NCI-H2081 treated with DMSO at 0.1 percent for 48 hours (cell line): ENCODE measurements at places on chromosomes 5 and 9.

- peak; percentile 68 for DNase-seq
Observed at GRCh38 chr5:1801222-1801966, at the start of gene NDUFS6. Gene NDUFS6, plus strand, starts transcription at chr5:1801407. Its CDS starts 11 bp downstream, at chr5:1801418.

GRCh38 chr5:159316519-159317383 lies 13.5 kb downstream of the IL12B start:
- no peak for DNase-seq

GRCh38 chr9:126980231-126980630 lies 65.6 kb downstream of the RALGPS1 start:
- DNase-seq: no peak

- no peak for DNase-seq
Observed at GRCh38 chr5:18090177-18090576, 455.9 kb downstream of the TAF11L14 start.

GRCh38 chr5:36611520-36612274 lies 5.3 kb downstream of the SLC1A3 start:
- no peak for DNase-seq

DNA sequence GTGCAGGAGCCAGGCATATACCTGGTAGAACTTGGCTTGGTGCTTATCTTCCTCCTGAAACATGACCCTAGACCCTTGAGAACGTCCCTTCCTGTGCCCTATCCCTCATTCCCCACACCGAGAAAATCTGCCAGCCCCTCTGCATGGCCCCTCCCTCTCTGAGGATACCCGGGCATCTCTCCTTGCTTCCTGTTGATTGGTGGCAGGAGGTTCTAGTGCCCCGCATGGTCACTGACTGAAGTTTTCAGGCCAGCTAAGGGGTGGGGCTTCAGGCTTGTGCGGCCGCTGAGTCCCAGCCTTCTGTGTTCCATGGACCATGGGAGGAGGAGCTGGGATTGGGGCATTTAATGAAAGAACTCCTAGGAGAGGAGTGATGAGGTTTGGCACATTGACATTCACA lies 22.8 kb downstream of the IGIP start:
- no peak for DNase-seq

- no peak for DNase-seq
Observed at GRCh38 chr9:111232997-111233790, 96.8 kb downstream of the OR2K2 start.

DNA sequence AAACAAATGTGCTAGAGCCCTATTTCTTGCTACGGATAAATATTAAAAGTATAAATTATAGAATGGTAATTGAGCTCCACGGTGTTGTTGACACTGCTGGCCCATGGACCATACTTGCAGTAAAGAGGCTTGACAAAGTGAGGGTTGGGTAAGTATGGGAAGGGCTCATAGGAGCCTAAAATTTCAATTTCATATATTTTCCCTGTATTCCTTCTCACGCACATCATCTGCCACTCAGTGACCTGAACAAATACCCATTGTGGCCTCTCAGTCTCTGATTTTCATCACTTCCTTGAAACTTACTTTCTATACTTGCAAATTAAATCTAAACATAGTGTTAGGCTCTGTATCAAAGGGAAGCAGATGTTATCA lies 116.5 kb downstream of the PIK3R1 start:
- DNase-seq: no peak

DNA sequence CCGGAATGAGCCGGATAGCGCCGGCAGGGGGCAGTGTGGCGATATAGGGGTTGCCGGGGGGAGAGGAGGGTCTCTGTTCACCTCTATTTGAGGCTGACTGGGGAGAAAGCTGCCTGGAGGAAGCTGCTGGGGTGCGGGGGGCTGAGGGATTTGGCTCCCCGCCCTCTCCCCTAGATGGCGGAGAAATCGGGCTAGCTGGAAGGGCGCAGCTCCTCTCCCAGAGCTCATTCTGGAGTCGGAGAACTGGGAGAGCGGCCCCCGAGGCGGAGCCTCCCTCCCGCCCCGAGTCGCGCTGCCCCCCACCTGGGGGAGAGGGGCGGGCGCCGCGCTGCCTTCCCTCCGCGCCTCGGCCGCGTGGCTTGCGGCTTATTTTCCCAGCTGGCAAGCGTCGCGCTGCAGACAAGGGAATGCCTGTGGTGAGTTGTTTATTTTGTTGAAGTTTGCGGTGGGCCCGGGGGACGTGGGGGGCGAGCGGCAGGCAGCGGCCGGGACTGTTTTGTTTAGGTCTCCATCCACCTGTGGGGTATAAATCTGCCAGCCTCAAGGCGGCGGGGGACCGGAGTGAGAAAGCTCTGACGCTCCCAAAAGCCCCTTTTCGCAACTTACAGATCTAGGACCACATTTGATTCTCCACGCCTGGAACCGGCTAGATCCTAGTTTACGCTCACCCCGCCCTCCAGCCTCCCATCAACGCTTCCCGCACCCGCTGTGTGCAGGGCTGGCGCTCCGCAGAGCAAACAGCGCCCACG lies 4.1 kb upstream of the RGMB start:
- DNase-seq: no peak

GRCh38 chr5:58114324-58114723 lies 345.6 kb downstream of the PLK2 start:
- no peak for DNase-seq

DNA sequence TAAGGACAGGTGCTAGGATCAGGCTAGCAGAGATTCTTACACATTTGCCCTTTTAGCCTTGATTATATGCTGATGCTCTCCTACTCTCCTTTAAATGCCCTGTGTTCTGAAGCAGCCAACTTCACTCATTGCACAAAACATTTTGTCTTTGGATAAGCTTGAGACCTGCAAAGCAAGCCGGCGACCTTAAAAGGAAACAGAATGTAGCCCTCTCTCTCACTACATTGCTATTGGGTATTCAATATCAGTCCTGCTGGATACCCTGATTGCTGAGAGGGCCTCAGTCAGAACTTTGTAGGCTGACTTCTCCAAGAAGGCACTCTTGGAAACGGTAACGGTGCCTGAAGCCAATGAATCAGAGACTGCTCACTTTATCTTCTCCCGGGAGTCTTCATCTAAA lies 528.9 kb downstream of the DTWD2 start:
- no peak for DNase-seq

- no peak for DNase-seq
Observed at GRCh38 chr5:56160723-56161438, 72.2 kb downstream of the ANKRD55 start.

DNA sequence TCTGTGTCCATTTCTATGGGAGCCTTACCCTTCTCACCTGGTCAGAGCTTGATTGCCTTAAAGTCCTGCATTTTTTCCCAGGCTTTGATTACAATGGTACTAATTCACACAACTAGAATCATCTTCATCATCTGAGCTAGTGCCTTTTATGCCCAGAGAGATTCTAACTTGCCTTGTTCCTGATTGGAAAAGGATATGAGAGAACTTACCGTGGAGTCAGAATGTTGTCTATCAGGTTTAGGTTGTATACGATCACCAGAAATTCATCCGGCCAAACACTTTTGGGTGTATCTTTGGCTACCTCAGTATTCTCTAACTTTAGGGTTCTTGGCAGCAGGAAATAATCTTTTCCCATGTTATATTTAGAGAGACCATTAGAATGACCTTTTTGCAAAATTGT lies 71.7 kb downstream of the AOPEP start:
- no peak for DNase-seq

GRCh38 chr5:129241755-129242154 lies 147.2 kb downstream of the ISOC1 start:
- no peak for DNase-seq

DNA sequence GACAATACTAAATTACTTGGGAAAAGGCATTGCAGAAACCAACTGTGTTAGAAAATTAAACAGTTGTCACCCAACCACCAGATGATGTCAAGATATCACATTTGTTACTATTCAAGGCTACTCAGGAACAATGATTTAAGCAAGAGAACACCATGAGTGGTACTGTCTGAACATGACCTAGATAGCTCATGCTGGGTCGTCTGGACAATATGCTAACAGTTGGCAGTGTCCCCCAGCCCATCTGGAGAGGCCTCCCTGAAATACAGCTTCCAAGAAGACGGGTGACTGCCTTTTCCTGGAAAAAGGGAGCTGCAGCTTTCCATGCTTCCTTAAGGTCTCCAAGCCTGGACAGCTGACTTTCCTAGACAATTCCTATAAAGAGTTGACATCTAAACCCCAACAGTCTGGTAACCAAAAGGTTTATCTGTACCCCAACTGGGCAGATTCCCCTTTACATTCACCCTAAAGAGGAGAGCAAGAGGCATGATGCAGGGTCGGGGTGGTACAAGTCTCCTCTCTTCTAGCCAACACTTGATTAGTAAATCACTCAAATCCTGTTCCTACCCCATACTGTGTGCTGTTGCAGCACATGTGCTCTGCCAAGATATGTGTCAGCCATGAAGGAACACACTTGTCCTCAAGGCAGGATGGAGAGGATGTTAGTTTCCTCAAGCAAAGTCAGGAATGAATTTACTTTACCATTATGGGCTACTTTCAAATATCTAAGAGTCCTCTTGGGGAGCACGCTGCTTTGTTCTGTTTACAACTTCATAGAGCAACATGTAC lies 433.0 kb downstream of the PDE4D start:
- no peak for DNase-seq

DNA sequence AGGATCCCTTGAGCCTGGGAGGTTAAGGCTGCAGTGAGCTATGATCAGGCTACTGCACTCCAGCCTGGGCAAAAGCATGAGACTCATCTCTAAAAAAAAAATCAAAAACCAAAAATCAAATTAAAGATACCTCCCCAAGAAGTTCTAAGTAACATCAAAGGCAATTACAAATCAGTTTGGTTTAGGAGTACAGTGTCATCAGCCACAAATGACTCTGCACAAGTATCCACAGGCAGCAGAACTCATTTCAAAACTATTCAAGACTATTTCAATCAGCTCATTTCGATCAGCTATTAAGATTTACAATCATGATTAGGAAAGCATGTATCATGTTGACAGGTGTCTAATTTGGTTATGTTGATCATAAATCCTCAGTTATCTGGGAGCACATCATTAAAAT lies 19.1 kb downstream of the TRMO start:
- DNase-seq: no peak

GRCh38 chr5:14595189-14595588 lies 13.6 kb downstream of the OTULINL start:
- no peak for DNase-seq

- no peak for DNase-seq
Observed at GRCh38 chr5:158435161-158435616, 576.2 kb upstream of the CLINT1 start.

DNA sequence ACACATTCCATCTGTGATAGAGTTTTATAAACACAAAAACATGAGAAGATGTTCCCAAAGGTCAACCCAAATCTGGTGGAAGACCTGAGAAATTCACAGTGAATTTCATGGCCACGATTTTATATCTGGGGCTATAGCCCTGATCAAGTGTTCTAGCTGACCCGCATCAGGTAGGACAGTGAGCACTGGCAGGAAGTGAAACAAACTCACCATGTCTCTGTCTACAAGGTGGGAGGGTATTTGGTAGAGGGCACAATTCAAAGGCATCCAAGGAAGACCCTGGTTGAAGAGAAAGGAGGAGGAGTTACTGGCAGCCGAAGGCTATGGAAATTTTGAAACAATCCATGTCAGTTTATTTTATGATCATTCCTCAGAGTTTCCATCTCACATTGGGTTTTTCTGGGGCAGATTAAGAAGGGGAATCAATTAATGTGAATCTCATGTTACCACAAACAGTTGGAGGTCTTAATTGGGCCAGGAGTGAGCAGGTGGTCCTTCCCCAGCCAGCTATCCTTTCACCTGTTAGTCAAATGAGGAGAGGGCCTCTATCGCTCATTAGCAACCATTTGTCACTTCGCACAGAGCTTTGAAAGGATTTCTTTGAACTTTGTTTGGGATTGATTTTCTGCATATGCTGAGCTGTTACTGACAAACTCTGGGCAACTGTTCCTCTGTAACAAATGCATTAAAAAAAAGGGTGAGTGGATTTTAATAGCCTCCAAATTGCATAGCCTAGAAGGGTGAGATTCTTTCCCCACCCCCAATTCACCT lies 612.0 kb upstream of the CLINT1 start:
- peak; percentile 11 for DNase-seq

DNA sequence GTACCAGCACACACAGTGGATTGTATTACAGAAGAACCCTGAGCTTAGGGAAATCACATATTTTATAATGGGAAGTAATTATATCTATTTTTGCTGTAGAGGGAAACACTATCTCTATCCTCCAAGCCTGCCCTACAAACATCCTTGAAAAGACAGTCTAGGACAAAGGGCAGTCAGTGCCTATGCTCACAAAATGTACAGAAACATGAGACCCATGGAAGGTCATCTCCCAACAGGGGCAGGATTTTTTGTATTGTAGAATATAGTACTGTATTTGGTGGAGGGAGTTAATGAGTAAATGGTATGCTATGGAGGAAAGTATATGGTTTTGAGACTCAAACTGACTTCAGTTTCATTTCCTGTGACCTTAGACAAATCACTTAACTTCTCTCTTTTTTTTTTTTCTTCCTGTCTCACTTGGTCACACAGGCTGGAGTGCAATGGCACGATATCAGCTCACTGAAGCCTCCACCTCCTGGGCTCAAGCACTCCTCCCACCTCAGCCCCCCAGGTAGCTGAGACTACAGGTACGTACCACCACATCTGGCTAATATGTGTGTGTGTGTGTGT lies 5.8 kb upstream of the RAB14 start:
- no peak for DNase-seq

DNA sequence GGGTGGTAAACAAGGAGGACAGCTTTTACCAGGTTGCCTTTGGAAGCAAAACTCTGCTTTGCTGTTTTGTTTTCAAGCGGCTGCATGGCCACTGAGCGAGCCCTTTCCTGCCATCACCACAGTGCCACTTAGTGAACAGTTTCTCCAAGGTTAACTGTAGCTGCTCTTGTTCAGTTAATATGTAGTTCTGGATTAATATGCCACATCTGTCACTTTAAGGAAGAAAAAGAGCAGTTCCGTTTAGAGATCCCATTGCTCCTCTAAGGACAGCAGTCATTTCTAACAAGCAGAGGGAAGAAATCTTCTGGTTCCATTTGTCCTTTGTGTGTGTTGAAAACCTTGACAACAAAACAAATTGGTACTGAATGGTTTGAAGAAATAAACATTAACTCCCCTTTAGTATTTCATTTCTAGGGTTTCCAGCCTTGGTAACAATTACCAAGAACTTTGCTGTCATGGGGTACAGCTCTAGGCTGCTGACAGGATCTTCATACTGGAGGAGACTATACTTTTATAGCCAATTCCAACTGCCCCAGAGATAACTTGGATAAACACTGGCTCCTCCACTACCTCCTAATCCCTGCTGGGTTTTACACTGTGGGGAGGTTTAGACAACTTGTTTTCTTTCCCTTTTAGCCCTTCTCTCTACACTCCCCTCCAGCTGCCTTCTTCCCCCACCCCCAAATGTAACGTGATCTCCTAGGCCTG lies 10.3 kb upstream of the ABL1 start:
- no peak for DNase-seq

- peak; percentile 94 for DNase-seq
Observed at GRCh38 chr5:38783011-38783561, 62.7 kb upstream of the OSMR start.

DNA sequence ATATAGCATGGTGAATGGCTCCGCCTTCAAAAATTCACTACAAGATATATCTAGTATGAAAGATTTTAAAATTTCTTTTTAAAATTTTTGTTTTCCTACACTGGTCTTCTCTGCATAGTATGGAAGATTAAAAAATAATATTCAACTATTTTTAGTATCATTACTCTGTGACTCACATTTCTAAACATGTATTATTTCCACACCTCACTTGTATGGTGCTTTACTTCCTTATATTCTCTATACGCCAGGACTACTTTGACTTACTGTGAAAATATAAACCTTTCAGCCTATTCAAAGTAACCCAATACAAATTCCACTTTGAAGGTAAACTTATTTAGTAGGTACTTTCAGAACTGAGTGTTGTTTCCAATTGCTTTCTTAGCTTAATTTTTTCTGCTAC lies 26.8 kb upstream of the TXNDC8 start:
- DNase-seq: no peak
